ENCODE measurements at places on chromosomes 12 and 14.
A peak's percentile ranks its signal among the peaks of the same experiment; 100 is the strongest.

DNA sequence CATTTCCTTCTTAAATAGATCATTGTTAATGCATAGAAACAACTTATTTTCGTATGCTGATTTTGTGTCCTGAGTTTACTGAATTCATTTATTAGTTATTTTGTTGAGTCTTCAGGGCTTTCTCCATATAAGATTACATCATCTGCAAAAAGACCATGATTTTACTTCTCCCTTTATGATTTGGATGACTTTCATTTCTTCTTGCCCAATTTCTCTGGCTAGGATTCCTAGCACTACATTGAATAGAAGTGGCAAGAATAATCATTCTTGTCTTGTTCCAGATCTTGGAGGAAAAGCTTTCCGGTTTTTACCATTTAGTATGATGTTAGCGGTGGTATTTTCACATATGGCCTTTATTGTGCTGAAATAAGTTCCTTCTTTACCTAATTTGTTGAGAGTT, 303.0 kb upstream of the RTL1 start:
- DNase-seq = no peak

- no peak for DNase-seq
These were observed 70.5 kb downstream of the FIGNL2 start for GRCh38 chr12:51777973-51778372.

GRCh38 chr12:121871467-121871866, 12.8 kb upstream of the HPD start:
- no peak for DNase-seq

DNA sequence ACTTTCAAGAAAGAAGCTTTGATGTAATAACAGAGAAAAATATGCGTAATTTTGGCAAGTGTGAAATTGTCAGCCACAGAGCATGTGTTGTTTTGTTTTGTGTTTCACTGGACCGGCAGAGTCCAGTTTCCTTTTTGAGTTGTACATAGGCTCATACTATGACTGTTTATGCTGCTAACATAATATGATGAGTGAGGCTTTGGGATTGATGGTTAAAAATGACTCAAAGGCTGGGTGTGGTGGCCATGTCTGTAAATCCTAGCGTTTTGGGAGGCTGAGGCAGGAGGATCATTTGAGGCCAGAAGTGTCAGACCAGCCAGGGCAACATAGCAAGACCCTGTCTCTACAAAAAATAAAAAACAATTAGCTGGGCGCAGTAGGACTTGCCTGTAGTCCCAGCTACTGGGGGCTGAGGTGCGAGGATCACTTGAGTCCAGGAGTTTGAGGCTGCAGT, 487.9 kb downstream of the PCNX1 start:
- no peak for DNase-seq

GRCh38 chr12:5627053-5627630, 195.2 kb downstream of the NTF3 start:
- DNase-seq = no peak

- no peak for DNase-seq
These were observed 51.3 kb downstream of the MARK3 start for GRCh38 chr14:103436533-103436932.

DNA sequence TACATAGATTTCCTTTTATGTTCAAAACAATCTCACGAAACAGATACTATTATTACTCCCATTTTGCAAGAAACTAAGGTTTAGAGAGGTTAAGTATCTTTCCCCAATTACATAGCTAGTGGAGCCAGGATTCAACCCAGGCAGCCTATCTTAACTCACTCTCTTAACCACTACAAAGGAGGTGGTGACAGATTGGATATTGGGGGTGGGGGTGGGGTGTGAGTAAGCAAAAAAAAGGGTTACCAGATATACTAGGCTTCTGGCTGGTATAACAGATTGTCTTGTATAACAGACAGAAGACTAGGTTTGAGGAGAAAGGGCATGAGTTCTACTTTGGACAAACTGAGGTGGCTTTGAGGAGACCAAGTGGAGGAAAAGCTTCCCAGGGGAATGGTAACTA, 2.1 kb downstream of the GMFB start:
- DNase-seq = no peak

GRCh38 chr12:105522166-105522825, 191.8 kb downstream of the C12orf75 start:
- no peak for DNase-seq

DNA sequence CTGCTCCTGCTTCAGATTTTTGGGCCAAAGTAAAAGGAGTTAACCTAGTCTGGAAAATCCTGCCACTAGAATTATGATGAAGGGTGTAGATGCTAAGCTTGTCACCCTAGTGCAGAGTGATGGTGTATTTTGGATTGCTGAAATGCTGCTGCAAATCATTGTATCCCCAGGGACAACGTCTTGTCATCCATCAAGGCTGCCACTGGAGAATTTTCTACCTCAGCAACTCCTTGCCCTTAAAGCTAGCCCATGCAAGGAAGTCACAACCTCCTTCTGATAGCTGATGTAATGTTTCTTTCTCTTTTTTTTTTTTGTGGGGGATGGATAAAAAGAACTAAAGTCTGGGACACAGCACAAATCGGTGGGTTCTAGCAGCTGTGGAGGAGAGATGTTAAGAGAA, 139.4 kb upstream of the FRMD6 start:
- no peak for DNase-seq

- no peak for DNase-seq
These were observed 161.6 kb upstream of the PRMT8 start for GRCh38 chr12:3329361-3329760.

GRCh38 chr12:132173135-132174014, 29.1 kb downstream of the NOC4L start:
- no peak for DNase-seq

DNA sequence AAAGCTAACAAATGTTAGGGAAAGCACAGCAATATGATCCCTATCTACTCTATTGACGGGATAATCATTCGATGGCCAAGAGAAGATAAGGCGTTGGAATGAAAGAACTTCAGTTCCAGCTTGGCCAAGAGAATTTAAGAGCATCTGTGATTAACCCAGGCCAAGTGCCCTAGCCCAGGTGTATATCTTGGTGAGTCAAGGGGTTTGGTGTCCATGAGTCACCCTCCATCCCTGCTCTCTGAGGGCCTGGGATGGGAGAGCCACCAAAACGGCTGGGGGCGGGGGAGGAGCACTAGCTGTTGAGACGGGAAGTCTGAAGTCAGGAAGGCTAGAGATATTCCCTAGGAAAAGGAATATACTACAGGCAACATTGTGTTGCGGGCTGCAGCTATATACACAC, 13.0 kb downstream of the TBPL2 start:
- no peak for DNase-seq

DNA sequence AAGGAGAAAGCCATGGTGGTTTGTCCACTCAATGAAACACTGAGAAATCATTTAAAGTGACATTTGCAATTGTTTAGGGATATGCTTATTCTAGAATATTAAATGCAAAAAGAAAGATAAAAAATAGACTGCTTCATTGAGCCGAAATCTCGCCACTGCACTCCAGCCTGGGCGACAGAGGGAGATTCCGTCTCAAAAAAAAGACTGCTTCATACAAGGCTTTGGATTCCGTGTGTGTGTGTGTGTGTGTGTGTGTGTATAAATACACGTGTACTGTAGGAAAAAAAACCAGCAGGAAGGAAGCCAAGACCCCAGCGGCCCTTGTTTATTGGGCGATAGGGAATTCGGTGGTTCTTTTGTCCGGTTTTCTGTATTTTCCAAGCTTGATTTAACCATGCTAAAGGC, 3.2 kb upstream of the ZNF839 start:
- no peak for DNase-seq

DNA sequence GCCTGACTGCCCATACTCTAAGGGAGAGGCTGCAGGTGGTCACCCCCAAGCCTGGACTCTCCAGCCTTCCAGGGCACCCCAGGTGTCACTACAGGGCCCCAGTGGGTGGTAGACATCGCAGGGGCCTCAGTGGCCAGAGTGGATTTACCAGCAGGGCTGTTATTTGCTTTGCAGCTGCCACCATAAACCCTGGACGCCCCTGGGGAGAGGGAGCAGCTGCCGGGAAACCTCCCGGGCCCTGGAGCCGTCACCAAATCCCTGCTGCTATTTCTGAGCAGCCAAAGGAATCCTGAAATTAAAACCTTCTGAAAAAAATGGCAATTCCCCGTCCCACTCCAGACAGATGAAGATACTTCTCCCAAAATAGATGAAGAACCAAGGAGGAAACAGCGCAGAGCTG, 13.9 kb downstream of the TMEM119 start:
- no peak for DNase-seq

- DNase-seq = no peak
These were observed 82.4 kb downstream of the ZFC3H1 start for GRCh38 chr12:71581206-71581605.

DNA sequence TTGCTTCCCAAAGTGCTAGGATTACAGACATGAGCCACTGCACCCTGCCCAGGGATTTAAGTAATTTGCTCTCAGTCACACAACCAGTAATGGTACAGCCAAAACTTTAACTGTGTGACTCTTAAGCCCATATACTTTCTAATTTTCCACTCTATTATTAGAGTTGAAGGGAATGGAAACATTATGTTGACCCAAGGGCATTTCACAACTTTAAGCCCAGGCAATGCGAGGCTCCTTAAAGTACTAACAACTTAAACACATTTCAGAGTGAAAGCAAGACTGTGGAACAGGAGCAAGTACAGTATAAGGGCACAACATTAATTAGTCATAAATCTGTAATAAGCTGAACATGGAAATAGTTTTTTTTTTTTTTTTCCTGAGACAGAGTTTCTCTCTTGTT, 39.8 kb downstream of the BAZ1A start:
- no peak for DNase-seq

DNA sequence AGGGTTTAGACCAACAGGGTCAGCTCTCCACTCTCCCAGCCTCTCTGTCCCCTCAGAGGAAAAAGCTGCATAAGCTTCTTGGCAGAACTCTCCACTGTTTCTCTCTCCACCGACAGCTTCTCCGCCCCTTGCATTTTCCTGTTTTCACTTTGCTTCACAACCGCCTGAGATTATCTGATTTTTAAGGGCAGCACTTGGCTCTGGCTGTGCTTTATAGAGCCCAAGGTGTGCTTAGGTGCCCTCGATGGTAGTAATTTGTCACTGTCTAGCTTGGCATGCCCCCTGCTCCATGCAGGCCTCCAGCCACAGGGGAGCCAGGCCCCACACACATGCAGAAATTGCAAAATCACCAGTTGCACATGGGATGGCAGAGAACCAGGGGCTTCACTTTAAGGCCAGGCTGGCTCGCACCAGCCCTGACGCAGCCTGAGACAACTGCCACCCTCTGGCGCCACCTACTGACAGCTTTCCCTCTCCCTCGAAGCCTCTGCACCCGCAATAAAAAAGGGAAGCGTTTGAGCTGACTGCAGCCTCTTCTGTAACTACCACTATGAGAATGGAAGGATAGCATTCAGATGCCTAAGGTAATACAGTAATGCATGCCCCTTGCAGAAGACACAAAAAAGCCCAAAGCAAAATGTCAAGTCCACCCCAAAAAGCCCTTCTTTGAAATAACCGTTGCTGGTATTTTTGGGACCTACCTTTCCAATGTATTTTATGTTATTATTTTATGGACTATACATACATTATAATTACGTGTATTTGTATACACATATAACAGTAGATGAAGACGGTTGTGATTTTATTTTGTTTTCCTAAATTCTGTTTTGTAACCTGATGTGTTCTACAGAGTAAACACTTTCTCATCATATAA, 32.0 kb upstream of the RIMBP2 start:
- DNase-seq = peak; percentile 60
